Endothelial cell (in vitro differentiated cells): ENCODE measurements at places on chromosomes 3 and 15.

- peaks cover 21% of the 10 kb centered on the region for H3K4me1 ChIP-seq
- H3K27ac ChIP-seq = no peak overlapping the region
- H3K4me3 ChIP-seq = no peak overlapping the region
- no peak for DNase-seq
- peaks cover 45% of the 10 kb centered on the region for H3K36me3 ChIP-seq
These were observed 30.7 kb downstream of the CHD2 start for GRCh38 chr15:92930776-92931175.

DNA sequence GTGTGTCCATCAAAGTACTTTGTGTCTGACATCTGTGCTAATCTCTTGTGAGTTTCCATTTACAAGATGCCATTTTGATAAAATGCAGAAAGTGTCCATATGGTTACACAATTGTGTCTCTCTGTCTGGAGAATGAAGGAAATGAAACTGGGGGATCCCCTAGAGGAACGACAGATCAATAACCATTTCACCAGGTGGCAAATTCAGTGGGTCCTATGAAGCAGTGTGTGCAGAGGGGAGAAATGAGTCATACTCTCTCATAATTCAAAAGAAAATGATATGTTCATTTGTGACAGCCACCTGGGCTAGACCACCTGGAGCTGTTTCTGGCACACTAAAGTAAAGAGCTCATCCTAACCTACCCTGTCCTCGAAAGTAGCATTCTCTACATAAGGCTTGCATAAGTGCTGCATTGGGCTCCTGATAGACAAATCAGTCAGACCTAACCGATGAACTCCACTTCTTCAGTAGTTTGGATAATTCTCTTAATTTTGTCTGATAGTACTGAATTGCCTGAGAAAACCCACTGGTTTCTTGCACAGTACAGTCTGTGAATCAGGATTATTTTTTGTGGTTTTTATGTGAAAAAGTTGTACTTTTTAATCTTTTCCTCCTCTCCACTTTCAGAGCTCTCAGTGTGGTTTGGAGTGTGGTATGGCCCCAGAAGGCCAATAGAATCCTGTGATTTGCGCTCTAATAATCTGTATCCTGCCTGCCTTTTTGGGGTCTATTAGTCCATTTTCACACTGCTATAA lies 10.3 kb upstream of the CD47 start:
- DNase-seq = no peak
- peaks cover 4% of the 10 kb centered on the region for H3K36me3 ChIP-seq
- no peak overlapping the region for H3K4me3 ChIP-seq

DNA sequence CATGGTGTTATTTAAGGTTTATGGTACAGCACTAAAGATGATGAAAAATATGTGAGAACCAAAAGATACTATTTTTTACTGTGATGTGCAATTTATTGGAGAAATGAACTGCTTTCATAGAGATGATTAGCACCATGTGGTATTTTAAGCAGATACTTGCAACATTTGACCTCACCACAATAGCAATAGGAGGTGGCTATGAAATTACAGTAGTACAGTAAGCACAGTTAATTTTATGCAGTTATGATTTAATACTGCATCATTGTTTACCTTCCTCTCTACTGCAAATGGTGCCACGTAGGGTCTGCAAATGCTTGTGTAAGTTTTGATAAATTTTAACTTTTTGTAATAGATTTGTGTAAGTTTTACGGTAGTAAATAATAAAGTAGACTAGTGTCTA lies 14.0 kb downstream of the PYGO1 start:
- no peaks in the 10 kb centered on the region for H3K4me1 ChIP-seq
- H3K4me3 ChIP-seq = no peak overlapping the region
- peaks cover 2% of the 10 kb centered on the region for H3K27me3 ChIP-seq
- no peaks in the 10 kb centered on the region for H3K36me3 ChIP-seq

DNA sequence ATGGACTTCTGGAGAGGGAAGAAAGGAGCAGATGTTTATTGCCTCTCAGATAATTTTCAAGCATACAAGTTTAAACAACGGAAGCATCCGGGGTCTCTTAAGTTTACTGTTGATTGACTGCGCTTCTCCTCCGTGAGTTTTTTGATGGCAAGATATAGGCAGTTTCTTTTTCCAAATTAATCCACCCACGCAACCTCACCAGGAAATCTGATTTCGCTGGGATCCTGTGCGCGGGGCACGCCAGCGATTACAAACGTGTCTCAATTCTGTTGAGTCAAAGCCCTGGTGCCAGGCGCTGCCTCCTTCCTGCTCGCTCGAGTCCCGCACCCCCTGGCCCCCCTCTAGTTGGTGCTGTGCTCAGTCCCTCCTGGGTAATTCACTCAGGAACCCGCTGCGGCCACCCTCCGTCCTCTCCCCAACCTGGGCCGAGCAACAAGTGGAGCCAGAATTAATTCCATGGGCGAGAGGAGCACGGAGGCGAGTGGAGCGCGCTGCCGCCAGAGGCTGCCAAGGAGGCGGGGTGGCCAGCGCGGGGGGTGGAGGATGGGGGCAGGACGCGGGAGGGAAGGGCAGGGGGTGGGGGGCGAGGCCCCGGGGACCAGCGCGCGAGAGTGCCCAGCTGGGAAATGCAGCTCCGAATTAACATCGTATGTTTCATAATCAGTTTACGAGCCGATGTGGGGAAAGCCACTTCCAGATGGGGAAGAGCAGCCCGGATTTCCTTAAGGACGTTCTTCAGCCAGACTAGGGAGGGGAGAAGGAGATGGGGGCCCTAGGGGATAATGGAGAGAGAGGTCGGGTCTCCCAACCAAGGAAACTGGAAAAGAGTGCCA lies 6.0 kb downstream of the WNT5A start:
- peaks cover 28% of the 10 kb centered on the region for H3K4me1 ChIP-seq
- H3K27me3 ChIP-seq = peaks cover 18% of the 10 kb centered on the region
- peaks cover 12% of the 10 kb centered on the region for H3K36me3 ChIP-seq
- no peak overlapping the region for H3K27ac ChIP-seq
- DNase-seq = peak; percentile 36

- no peak overlapping the region for H3K4me3 ChIP-seq
- H3K36me3 ChIP-seq = no peaks in the 10 kb centered on the region
- H3K27me3 ChIP-seq = peaks cover 1% of the 10 kb centered on the region
- no peak for DNase-seq
- no peaks in the 10 kb centered on the region for H3K4me1 ChIP-seq
- no peak overlapping the region for H3K27ac ChIP-seq
These were observed 556.9 kb upstream of the CFAP20DC start for GRCh38 chr3:59606638-59607266.

- H3K4me1 ChIP-seq = peaks cover 4% of the 10 kb centered on the region
- H3K36me3 ChIP-seq = peaks cover 5% of the 10 kb centered on the region
- H3K27me3 ChIP-seq = peaks cover 2% of the 10 kb centered on the region
These were observed 6.1 kb upstream of the HOMER2 start for GRCh38 chr15:82958638-82959037.

DNA sequence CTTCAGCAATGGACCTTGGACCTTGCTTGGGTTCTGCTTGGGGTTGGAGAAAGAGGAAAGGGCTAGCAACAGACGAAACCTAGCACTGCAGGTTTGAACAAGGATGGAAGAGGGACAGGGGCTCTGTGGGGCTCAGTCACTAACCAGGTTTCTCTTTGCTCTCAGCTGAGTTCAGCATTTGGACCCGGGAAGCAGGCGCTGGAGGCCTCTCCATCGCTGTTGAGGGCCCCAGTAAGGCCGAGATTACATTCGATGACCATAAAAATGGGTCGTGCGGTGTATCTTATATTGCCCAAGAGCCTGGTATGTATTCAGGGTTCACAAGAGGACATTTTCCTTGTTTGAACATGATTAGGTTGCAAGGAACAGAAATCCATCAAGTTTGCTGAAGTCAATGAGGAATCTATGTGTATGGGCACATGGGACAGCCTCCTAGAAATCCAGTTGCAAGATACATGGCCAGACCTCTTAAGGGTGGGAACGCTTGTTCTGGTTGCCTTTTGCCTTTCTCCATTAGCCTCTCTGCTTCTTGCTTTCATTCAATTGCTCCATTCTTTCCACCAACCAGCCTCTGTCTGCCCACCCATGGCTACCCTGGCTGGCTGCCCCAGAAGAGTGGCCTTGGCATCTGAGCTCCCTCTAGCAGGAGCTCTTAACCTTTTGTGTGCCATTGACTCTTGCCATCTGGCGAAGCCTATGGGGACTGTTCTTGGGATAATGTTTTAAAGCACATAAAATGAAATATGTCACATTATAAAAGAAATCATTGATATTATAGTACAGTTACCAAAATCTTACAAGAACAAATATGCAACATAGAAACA lies 55.9 kb downstream of the DNASE1L3 start:
- DNase-seq = no peak
- no peaks in the 10 kb centered on the region for H3K4me1 ChIP-seq
- no peak overlapping the region for H3K4me3 ChIP-seq
- H3K27me3 ChIP-seq = peaks cover 2% of the 10 kb centered on the region
- no peak overlapping the region for H3K27ac ChIP-seq

DNA sequence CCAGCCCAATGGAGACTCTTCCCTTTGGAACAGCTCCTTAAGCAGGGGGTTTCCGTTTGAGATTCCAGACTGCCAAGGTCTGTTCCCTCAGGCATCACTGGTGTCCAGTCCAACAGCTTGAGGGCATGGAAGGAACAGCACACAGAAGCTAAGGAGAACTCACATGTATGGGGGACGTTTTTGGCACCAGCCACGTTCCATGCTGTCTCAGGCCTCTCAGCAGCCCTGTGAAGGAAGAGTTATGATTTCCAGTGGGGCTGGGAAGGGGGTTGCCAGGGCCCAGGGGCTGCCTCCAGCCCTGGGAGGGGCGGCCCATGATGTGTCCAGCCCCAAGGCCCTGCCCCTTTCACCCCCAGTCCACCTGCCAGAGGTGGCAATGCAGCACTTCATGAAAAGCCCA lies 7.5 kb upstream of the RHO start:
- peaks cover 20% of the 10 kb centered on the region for H3K4me1 ChIP-seq
- H3K27ac ChIP-seq = no peak overlapping the region
- H3K27me3 ChIP-seq = peaks cover 26% of the 10 kb centered on the region
- DNase-seq = no peak
- H3K4me3 ChIP-seq = no peak overlapping the region

DNA sequence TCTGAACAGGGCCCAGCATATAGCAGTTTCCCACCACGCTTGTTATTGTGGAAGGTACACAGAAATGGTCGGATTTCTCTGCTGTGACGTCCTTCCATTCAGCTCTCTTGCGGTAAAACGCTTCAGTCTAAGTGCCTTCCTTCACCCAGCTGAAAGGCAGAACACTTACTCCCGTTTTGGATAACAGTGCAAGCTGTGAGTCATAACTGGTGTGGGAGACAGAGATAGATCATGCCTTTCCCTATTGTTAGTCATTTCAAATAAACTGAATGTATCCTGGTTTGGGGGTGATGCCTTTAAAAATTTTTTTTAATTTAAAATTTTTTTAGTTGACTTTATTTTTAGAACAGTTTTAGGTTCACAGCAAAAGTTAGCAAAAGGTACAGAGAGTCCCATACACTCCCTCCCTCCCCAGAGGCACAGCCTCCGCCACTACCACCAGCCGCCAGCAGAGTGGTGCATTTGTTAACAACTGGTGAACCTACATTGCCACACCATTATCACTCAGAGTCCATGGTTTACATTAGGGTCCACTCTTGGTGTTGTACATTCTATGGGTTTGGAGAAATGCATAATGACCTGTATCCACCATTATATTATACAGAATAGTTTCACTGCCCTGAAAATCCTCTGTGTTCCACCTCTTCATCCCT lies 94.9 kb upstream of the NSMCE3 start:
- H3K4me3 ChIP-seq = no peak overlapping the region
- DNase-seq = no peak
- peaks cover 9% of the 10 kb centered on the region for H3K36me3 ChIP-seq
- H3K27me3 ChIP-seq = no peaks in the 10 kb centered on the region
- H3K4me1 ChIP-seq = no peaks in the 10 kb centered on the region
- no peak overlapping the region for H3K27ac ChIP-seq
